PC-9 (cell line): ENCODE measurements at places on chromosomes 2 and 18. TPM values are rescaled to one million over a fixed set of nuclear protein-coding genes. Genes with fewer than 3 reads are reported as not detected.

The PLB1 gene
- total RNA-seq, result 1.7 and 2.7 TPM in 2 replicates

GRCh38 chr18:79355433-79356335 is 40.0 kb upstream of the NFATC1 start:
- no peak for DNase-seq

DNA sequence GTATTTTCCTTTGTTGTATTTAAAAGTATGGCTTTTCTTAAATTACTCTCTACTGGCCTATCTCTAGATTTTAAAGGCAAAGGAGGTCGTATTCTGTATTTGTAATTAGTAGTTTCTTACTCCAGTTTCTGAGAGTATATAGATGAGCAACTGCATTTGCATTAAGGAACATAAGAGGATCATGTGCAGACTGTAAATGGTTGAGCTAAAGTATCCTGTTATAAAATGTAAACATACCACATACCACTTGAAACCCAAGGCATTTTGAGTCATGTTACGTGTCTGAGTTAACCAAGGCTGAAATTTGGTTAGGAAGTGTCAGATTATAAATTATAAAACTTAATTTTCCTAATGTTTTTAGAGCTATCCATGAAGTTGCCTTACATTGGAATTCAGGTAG is 76.3 kb downstream of the GPD2 start:
- DNase-seq, result no peak

DNA sequence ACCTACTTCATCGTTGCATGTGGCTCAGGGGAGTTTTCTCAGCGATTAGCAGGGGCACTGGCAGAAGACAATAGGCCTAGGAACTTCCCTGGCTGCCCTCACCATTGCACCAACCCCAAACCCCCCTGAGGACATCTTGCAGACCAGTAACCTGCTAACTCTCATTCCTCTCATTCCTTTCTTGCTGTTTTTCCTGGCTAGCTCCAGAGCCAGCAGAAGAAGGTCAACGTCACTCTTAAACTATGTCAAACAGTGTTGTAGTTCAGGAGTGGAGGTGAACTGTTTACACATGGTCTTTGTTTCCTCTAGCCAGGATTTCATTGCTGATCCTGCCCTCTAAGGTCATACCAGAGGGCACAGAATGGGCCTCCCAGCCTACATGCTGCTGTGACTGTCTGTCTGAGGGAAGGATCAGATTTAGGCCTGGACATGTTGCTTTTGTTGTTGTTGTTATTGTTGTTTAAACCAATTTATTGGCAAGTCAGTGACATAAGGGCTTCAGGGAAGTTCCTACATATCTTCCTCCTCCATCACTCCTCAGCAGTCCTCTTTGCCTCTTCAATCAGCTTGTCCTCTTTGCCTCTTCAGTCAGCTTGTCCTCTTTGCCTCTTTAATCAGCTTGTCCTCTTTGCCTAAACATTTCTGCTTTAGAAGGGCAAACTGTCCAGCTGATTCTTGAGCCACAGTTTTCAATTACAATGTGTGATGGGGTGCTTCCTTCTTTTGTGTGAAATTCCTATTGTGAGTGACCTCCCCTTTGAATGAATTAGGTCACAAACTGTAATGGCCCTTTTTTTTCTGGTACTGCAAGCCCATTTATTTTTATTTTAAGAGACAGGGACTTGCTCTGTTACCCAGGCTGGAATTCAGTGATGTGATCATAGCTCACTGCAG is 471.9 kb upstream of the TNP1 start:
- DNase-seq, result peak; percentile 99

The HOXD9 gene
- not detected in 2 replicates for total RNA-seq

DNA sequence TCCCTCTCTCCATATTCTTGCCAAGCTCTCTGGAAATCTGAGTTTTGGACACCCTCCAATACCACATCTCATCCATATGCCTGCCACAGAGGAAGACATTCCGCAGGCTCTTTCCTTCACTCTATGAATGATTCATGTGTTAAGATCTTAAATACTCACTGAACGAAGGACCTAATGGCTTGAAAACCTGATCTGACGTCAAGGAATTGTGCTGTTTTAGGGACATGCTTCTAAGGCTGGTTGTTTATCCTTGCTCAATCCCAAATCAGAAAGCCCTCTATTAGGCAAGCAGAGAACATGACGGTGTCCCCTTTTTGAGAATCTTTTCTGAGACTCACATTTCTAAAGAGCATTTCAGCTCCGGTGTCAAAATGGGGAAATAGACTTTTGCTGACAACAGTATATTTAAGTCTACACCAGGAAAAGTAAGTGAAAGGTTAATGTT is 83.7 kb upstream of the GALNT5 start:
- DNase-seq, result peak; percentile 13

The TSGA10 gene
- total RNA-seq, result 13.5 and 14.9 TPM in 2 replicates

The GALNT3 gene
- 31.6 and 33.1 TPM in 2 replicates for total RNA-seq

DNA sequence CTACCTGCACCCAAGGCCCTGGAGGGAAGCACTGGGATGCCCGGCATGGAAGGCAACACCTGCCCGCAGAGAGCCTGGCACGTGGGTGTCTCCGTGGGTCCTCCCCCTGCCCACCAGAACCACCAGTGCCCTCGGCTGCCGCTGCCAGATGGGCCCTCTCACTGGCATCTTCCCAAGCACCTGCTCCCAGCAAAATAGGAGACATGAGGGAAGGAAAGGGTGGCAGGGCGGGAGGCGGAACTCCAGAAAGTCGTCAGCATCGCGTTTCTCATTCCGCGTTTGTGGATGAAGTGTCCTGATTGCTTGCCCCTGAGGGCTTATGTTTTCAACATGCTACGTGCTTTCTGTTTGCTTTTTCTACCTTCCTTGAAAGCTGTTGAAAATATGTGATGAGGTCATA is 8.8 kb upstream of the SNTG2 start:
- no peak for DNase-seq

The TUBA3E gene
- total RNA-seq, result not detected in 2 replicates

The ANKRD62 gene
- total RNA-seq, result 0.20 TPM in 1 of 2 replicates, not detected in the other

DNA sequence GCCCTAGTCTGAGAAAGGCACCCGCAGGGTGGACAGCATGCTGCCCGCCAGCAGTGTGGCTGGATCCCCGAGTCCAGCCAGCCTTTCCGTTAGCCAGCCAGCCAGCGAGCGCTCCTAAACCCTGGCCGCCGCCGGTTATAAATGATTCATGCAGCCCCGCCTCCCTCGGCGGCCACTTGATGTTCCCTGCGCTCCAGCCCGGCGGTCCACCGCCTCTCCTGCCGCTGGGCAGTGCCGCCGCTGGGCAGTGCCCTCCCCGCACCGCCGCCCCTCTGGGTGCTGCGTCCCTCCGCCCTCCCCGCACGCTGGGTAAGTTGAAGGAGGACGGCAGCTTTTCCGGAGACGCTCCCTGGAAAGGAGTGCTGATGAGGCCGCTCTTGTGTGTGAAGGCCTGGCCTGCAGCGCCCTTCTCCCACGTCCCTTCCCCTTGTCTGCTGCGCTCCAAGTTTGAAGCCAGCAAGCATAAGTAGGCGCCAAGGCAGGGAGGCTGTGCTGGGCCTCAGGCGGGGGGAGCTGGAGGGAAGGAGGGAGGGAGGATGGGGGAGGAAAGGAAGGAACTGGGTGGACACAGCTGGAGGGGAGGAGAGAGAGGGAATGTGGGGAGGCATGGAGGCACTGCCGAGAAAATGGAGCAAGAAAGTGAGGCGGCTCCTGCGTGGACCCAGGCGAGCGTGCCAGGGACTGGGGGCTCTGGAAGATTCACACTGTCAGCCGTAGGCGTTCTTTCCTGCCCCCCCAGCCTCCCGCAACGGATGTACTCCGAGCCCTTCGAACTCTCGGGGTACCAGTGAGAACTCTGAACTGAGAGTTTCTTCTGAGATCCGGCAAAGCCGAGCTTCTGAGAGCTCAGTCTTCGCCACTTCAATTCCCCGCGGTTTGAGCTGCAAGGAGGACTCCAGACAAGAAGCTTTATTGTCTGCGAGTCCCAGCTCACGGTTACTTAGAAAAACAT is 131.9 kb downstream of the GLI2 start:
- peak; percentile 74 for DNase-seq

- DNase-seq, result no peak
Measured at GRCh38 chr2:3280683-3281520, 96.7 kb downstream of the EIPR1 start.

GRCh38 chr18:56696966-56697365 is 45.8 kb downstream of the WDR7 start:
- DNase-seq, result no peak

- DNase-seq, result no peak
Measured at GRCh38 chr18:56575819-56576663, 62.4 kb downstream of the TXNL1 start.

GRCh38 chr2:224217962-224218347 is 178.9 kb upstream of the SERPINE2 start:
- no peak for DNase-seq

DNA sequence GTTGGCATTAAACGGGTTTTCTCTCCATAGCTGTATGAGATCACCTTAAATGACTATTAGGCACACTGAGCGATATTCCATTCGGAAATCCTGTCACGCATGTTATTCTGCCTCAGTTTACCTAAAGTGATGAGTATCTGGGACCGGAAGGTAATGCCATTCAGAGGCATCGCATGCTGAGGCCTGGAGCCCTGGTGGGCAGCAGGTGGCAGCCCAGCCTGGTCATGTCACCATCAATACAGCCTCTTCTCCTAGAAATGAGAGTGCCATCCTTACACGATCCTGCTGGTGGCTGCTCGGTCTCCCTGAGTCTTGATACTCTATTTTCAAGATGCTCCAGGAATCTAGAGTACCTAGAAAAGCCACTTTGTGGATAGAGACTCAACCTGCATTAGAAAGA is 119.8 kb downstream of the EIPR1 start:
- no peak for DNase-seq

The PCARE gene
- not detected in 2 replicates for total RNA-seq
